ENCODE measurements at places on chromosomes 11 and 22.

DNA sequence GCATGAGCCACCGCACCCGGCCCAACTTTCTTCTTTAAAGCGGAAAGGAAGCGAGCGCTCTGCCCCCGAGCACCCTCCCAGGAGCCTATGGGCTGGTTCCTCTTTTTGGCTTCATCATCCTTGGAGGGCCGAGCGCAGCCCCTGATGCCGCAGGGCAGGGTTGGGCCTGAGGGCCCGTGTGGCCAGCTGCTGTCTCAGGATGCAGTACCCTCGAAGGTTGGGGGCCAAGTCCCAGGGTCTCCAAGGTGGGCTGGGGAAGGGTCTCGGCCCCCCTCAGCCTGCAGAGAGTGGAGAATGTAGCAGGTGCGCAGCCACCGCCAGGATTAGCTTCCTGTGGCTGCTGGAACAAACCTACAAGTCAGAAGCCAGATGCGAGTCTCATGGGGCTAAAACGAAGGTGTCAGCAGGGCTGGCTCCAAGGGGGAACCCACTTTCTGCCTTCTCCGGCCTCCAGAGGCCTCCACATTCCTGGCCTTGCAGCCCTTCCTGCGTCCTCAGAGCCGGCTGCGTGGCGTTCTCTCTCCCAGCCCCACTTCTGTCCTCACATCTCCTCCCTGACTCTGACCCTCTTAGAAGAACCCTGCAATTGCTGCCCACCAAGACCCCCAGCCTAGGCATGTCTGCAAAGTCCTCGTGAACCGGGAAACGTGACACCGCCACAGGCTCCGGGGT, 2.9 kb downstream of the PANX2 start:
- DNase-seq, result no peak

- DNase-seq, result no peak
These were observed 67.2 kb upstream of the MTMR2 start for GRCh38 chr11:95991101-95991500.

- no peak for DNase-seq
These were observed 105.8 kb downstream of the DSCAML1 start for GRCh38 chr11:117691218-117691514.

- no peak for DNase-seq
These were observed 28.1 kb downstream of the AMPD3 start for GRCh38 chr11:10483174-10483573.

DNA sequence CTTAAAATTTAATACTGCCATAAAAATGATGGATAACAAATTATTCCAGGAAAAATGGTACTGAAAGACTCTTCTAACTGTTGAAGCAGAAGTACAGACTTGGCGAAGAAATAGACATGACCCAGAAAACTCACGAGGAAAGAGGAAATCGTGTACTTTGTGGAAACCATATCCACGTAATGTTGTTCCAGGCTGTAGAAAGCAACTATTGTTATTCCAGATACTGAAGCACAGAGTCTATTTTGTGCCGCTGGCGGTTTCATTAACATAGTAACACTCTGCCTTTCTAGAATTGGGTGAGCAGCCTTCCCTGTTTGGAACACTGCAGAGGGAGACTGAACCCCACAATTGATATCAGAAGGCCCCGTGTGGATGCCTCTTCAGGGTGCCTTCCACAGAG, 310.6 kb downstream of the TBC1D22A start:
- DNase-seq, result no peak

DNA sequence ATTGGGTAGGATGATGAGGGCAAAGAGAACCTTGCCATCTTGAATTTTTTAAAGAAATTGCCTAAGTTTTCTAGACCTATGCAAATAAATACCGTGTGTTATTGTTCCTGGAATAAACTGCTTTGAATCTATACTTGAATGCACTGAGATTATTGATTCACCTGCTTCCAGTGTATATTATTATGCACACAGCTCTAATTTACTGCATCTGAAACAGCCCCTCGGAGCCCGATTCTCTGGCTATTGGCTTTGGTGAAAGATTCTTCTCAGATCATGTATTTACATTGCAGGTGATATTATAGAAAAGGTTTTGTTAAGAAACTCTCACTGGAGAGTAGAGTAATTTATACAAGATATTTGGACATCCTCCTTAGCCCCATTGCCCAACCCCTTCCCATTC, 254.2 kb downstream of the TENM4 start:
- no peak for DNase-seq

DNA sequence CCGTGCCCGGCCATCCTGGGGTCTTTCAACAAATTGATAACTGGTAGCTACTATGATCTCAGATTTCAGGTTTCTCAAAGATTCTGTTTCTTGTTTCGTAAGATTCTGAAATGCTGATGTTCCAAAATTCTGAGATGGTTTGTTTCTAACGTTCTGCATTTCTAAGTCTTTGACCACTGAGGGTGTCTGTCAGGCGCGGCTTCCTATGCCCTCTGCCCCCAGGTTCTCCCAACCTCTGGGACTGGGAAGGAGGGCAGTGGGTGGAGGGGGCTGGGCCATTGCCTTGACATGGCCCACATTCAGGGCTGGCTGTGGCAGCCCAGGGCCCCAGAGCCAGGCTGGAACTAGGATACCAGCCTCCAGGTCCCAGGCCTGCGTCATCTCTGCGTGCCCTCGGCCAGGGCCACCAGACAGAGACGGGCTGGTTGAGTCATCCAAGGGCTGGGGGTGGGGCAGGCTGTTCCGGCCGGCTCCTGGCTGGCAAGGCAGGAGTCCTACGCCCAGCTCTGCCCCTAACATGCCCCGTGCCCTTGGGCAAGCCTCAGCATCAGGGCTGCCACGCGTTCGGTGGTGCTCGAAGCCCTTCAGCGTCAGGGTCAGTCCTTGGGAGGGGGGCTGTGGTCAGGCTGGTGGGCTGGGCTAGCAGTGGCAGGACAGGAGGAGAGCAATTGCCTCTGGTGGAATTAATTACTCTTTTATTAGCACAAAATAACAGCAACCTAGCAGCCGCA, 5.2 kb downstream of the TMEM134 start:
- no peak for DNase-seq

GRCh38 chr11:124595302-124595701, 15.9 kb upstream of the PANX3 start:
- DNase-seq, result no peak

DNA sequence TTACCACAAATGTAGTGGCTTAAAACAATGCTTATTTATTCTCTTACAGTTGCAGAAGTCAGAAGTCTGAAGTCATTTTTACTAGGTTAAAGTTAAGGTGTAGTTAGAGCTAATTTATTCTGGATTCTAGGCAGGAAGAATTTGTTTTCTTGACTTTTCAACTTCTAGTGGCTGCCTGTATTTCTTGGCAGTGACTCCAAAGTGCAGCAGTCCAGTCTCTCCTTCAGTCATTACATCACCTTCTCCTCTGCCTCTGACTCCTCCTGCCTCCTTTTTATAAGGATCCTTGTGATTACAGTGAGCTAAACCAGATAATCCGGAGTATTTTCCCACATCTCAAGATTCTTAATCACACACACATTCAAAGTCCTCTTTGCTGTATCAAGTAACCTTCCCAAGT, 581.4 kb downstream of the KCNA4 start:
- no peak for DNase-seq

DNA sequence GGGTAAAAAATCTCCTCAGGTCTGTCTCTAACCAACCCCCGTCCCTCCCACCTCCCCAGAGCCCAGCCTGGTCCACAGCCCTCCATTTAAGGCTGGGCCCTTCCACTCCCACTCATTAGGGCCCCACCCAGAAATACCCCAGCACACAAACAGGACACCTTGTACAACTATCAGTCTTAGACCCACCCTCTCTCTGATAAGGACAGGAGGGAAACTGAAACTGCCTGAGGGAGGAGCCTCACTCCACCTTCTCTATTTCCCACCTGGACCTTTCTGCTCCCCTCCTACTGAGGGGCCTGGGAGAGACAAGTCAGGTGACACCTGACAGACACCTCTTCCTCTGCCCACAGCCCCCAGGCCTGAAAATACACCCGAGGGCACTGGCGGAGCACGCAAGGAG, 90.2 kb downstream of the PLEKHA7 start:
- DNase-seq, result no peak

- no peak for DNase-seq
These were observed 2.1 kb downstream of the INCENP start for GRCh38 chr11:62125881-62126280.

DNA sequence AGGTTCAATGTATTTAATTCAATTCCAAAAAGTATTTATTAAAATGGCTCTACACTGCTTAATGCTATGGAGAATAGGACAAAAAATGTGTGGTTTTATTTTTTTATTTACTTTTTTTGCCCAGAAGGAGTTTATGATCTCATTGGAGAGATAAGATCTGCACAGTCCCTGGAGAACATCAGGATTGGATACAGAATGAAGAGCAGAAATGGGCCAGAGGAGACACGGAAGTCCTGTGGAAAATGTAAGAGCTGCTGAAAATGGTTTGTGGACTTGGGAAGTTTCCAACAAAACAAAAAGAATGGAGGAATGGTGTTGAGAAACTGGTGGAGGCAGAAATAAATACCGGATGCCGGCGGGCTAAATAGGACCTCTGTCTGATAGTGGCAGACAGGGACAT, 554.6 kb downstream of the OPCML start:
- no peak for DNase-seq
